GM12892 (cell line): ENCODE measurements at places on chromosomes 2 and 18.

- peak; percentile 31 for DNase-seq
Observed at GRCh38 chr18:58288921-58289797, 245.1 kb downstream of the NEDD4L start.

- no peak for DNase-seq
Observed at GRCh38 chr2:144242311-144242710, 277.6 kb downstream of the ZEB2 start.

- no peak for DNase-seq
Observed at GRCh38 chr2:159155320-159155719, 131.2 kb downstream of the WDSUB1 start.

GRCh38 chr2:106201661-106202060, 7.6 kb upstream of the UXS1 start:
- DNase-seq: no peak

DNA sequence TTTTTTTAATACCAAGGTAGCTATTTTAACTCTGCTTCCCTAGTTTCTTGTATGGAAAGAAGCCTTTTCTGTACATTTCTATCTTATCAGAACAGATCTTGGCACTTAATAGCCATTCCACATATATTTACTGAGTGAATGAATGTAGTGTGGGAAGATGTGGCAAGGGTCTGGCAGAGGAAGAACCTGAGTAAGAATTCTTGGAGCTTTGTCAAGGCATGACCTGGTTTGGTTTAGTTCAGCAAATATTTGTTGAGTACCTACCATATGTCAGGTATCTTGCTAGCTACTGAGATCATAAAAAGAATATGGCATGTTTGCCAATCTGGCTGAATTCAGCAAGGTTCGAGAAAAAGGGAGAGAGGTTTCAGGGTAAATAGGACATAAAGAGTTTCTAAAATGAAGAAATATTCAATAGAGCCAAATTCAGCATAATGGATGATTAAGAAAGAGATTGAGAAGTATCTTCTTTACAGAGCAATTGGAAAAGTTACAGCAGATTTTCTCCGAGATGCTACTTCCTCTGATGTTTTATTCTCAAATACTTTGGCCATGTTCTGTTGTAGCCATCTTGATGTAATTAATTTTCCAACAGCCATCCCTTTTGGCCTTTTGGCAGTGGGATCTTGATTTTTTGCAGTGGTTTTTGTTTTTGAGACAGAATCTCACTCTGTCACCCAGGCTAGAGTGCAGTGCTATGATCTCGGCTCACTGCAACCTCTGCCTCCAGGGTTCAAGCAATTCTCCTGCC, 21.7 kb upstream of the MEP1B start:
- no peak for DNase-seq

DNA sequence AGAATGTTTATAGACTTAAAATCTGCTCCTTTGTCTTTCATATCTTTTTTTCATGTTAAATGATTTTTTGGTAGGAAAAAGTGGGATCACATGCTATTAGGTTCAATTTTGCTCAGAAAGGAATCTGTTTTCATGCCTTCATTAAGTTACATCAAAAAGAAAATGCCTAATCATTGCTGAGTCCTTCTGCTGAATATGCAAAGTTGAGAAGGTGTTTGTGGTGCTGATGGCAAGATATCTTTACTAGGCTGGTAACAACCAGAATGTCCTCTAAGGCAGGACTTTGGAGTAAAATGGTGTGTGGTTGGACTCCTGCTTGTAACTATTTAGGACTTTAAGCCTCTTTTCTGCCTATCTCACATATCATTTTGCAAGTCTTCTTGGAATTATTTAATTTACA, 88.3 kb downstream of the TRIB2 start:
- DNase-seq: no peak

DNA sequence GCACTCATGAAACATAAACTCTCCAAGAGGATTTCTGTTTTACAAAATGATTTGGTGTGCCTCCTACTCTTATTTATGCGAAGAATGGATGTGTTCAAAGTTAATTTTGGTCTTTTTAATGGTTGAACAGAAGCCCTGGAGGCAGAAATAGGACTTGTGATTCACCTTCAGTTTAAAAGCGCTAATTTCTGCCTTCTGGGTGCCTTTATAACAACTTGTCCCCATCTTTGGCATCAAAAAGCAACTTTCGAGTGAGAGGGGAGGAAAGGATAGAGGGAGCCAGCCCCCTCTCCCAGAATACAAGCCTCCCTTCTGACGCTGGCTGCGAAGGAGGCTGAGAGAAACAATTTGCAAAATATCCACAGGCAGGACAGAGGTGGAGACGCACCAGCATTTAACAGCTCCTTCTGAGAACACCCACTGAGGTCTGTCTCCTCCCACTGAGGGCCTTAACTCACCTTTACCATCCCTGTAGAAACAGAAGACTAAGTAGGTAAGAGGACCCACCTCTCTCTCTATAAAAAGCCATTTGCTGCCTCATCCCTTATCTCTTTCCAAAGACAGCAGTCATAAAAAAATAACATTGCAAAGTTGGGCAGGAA, 24.3 kb upstream of the BCL11A start:
- no peak for DNase-seq

- no peak for DNase-seq
Observed at GRCh38 chr2:229296016-229296415, 24.9 kb upstream of the PID1 start.

DNA sequence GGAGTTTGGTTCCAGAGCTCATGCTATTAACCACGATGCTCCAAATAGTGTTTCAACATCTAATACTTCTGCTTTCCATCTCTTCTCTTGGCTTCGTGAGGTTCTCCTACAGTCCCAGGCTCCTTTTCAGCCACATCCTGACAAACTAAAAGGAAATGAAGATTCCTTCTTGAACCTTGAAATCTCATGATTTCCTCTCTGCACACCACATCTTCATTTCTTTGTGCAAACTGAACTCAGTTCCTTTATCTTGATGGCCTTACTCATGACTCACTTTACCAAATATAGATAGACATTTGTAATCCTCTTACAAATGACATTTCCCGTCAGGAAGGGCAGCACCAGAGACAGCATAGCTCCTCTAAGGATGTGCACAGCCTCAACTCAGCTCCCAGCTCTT, 50.0 kb upstream of the ITGA4 start:
- no peak for DNase-seq

GRCh38 chr2:25912851-25913695, 34.8 kb upstream of the ASXL2 start:
- DNase-seq: no peak

DNA sequence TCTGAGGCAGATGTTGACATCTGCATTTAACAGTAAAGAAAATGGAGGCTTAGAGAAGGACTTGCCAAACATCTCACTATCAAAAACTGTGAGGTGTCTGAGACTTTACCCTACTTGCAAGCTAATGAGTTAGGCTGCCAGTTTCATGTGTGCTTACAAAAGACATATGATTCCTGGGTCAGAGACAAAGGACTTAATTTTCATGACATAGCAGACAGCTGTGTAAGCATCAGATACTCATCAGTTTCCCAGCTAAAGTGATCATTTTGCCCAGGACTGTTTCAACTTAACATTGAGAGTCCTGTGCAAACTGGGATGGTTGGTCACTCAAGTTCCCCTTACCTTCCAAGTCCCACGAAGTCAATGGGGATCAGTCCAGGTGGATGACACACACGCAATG, 18.9 kb upstream of the DAPL1 start:
- no peak for DNase-seq

DNA sequence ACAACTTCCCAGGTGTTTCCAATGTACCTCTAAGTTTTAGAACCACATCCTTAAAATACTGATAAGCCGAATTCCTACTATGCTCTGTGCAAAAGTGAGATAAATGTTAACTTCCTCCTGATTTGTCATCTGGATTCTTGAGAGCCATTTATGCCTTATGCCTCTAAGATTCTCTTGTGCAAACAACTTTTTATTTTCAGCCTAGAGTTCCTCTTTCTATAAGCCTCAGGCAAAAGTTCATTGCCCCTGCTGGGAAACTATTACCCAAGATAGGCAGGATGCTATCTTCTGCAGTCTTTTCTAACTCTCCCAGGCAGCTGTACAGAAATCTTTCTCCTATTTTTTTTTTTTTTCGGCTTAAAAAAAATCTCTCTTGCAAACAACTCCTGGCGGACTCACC, 216.1 kb downstream of the KCNJ3 start:
- no peak for DNase-seq

GRCh38 chr2:210445732-210446131, 30.8 kb downstream of the LANCL1 start:
- DNase-seq: no peak

DNA sequence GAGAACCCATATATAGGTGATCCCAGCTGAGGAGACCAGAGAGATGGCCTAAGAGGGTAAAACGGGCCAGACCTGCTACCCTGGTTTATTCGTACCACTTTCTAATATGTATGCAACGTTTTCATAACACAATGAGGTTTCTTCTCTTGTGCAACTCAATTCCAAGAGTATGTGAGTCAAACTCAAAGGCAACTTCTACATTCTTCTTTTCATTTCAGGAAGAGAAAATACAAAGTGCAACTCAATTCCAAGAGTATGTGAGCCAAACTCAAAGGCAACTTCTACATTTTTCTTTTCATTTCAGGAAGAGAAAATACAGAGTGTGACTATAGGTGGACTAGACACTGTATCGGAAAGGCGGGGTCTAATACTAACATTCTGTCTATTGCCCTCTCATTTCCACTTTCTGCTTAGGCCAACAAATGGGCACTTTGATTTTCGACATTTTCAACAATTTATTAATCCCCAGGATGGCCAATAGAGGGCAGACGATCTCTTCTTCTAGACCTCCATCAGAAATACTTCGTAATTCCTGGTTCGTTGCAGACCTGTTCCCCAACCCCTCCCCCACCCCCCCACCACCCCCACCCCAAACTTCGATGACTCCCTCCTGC, 3.7 kb upstream of the CRIM1 start:
- no peak for DNase-seq

DNA sequence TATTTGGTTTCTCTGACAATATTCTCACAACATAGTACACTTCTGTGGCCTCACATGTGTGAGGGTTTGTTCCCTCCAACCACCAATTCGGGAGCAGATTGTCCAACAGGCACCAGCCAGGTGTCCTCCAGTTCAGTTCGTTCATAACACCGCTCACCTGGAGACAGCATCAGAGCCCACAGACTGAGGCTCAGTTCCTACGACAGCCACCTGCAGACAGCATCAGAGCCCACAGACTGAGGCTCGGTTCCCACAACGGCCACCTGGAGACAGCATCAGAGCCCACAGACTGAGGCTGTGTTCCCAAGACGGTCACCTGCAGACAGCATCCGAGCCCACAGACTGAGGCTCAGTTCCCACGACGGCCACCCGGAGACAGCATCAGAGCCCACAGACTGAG, 58.2 kb upstream of the SNTG2 start:
- no peak for DNase-seq

GRCh38 chr2:206158563-206159345, 490 bp downstream of the NDUFS1 start:
- no peak for DNase-seq
